Memory B cell (primary cell): ENCODE measurements at places on chromosomes 7 and 10.
A peak's percentile ranks its signal among the peaks of the same experiment; 100 is the strongest.

GRCh38 chr7:44272456-44272855 lies 52.9 kb downstream of the CAMK2B start:
- DNase-seq = no peak
- H3K36me3 ChIP-seq = no peaks in the 10 kb centered on the region
- peaks cover 12% of the 10 kb centered on the region for H3K27me3 ChIP-seq

- H3K27ac ChIP-seq = no peak overlapping the region
- no peak for DNase-seq
- H3K4me1 ChIP-seq = peaks cover 3% of the 10 kb centered on the region
- H3K27me3 ChIP-seq = peaks cover 12% of the 10 kb centered on the region
- no peak overlapping the region for H3K4me3 ChIP-seq
- no peaks in the 10 kb centered on the region for H3K36me3 ChIP-seq
Observed at GRCh38 chr7:23211589-23211988, 29.7 kb downstream of the NUP42 start.

DNA sequence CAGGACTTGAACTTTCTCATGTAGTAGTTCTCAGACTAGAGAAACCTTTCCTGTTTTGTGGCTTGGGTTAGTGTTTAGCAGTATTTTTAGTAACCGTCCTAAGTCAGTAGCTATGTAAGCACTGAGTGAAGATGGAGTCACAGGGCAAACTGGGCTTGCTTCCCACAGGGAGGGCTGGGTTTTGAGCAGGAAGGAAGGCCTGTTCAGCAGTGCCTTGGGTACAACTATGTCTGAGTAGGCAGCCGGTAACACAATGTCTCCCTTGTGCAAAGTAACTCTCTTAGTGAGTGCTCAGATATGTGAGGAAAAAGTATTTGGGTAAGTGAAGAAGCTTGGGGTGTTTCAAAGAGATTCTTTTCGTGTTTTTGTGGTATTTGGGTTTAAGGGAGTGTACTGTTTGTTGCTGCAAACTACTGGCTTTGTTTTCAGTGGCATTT lies 96.4 kb downstream of the CCSER2 start:
- H3K27ac ChIP-seq = no peak overlapping the region
- peaks cover 44% of the 10 kb centered on the region for H3K36me3 ChIP-seq
- peaks cover 11% of the 10 kb centered on the region for H3K4me1 ChIP-seq
- DNase-seq = no peak

- H3K36me3 ChIP-seq = no peaks in the 10 kb centered on the region
- H3K4me1 ChIP-seq = peaks cover 16% of the 10 kb centered on the region
- no peak overlapping the region for H3K4me3 ChIP-seq
- no peak overlapping the region for H3K27ac ChIP-seq
- no peaks in the 10 kb centered on the region for H3K27me3 ChIP-seq
- DNase-seq = no peak
Observed at GRCh38 chr7:93432130-93432529, 142.4 kb downstream of the CALCR start.

DNA sequence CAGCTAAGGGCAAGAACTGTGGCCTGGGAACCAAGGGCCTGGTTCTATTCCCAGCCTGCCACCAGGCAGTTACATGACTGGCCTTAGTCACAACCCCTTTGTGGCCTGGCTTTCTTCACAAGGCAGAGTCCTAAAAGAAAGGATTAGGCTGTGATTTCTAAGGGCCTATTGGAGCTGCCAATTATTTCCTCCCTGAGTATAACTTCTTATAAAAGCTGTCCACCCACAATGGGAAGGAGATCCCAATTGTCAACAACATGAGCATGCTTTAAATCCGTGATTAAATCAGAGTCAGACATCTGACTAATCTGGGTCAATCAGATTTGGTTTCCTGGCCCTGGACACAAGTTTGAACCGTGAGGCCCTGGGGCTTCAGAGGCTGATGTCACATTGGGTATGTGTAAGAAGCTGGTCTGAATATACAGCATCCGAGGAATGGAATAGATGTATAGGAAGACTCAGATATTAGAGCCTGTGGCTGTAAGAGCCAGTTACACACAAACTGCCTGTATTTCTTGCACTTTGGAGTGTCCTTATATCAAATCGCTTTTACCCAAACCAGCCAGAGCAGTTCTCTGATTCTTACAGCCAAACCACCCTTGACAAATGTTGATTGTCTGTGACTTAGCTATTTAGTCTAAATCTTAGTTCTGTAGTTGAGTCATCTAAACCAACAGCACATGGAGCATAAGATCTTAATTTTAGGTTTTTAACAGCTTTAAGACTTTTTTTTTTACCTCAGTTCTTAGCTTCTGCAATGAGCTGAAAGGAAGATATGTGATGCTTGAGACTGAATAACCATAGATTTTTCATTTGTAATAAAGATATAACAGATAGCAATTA lies 61.3 kb downstream of the ABCB4 start:
- H3K27ac ChIP-seq = no peak overlapping the region
- H3K4me1 ChIP-seq = peaks cover 4% of the 10 kb centered on the region
- no peak overlapping the region for H3K4me3 ChIP-seq
- no peaks in the 10 kb centered on the region for H3K27me3 ChIP-seq
- H3K36me3 ChIP-seq = peaks cover 2% of the 10 kb centered on the region

- no peak overlapping the region for H3K4me3 ChIP-seq
- no peaks in the 10 kb centered on the region for H3K4me1 ChIP-seq
- H3K36me3 ChIP-seq = no peaks in the 10 kb centered on the region
- H3K27ac ChIP-seq = no peak overlapping the region
- peaks cover 2% of the 10 kb centered on the region for H3K27me3 ChIP-seq
Observed at GRCh38 chr10:22210267-22210666, 7.5 kb downstream of the EBLN1 start.

GRCh38 chr10:43043773-43044447 lies 33.0 kb upstream of the RET start:
- peaks cover 2% of the 10 kb centered on the region for H3K27me3 ChIP-seq
- no peak for DNase-seq
- H3K4me3 ChIP-seq = no peak overlapping the region
- no peaks in the 10 kb centered on the region for H3K4me1 ChIP-seq
- no peaks in the 10 kb centered on the region for H3K36me3 ChIP-seq

DNA sequence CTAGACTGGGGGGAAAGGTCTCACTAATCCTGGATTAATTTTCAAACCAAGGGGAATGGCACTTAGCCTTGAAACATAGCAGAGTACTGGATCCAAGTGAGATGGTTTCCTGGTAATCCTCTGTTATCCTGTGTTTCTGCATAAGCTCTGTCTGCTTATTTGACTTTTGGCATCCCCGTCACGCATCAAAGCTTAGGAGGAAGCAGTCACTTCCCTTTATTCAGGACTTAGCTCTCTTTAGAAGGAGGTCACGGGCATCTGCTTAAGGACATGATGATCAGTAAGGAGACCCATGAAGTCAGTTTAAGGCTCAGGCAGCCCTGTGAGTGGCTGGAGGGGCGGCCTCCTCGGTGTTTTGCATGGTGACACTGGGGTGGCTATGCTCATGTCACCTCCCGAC lies 30.0 kb downstream of the TSPAN15 start:
- no peaks in the 10 kb centered on the region for H3K36me3 ChIP-seq
- H3K4me1 ChIP-seq = peaks cover 9% of the 10 kb centered on the region
- peak; percentile 7 for DNase-seq
- peaks cover 12% of the 10 kb centered on the region for H3K27me3 ChIP-seq
- no peak overlapping the region for H3K4me3 ChIP-seq

DNA sequence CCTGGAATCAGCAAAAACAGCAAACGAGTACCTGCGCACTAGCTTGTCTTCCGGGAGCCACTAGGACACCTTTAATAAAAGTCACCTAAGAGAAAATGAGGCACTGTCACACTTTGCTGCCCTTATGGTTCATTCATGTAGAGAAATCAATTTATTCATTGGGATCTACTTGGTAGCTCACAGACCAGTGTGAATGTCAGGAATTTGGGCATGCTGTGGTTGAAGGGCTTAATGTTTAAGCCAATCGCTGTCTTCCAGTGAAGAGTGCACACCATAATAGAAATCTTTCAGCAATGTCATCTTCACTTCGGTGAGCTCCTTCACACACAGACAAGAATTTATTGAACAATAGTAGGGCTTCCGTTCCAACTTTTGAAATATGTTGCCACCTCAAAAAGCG lies 65.1 kb downstream of the MARCHF5 start:
- H3K4me3 ChIP-seq = no peak overlapping the region
- DNase-seq = no peak
- H3K27ac ChIP-seq = no peak overlapping the region
- H3K4me1 ChIP-seq = no peaks in the 10 kb centered on the region
- peaks cover 1% of the 10 kb centered on the region for H3K27me3 ChIP-seq
- peaks cover 2% of the 10 kb centered on the region for H3K36me3 ChIP-seq

- no peaks in the 10 kb centered on the region for H3K36me3 ChIP-seq
- no peak for DNase-seq
- no peak overlapping the region for H3K4me3 ChIP-seq
- H3K27me3 ChIP-seq = peaks cover 2% of the 10 kb centered on the region
- no peak overlapping the region for H3K27ac ChIP-seq
Observed at GRCh38 chr7:12553416-12553815, 17.1 kb upstream of the SCIN start.
